ENCODE measurements at places on chromosomes 13 and 19.

- DNase-seq = no peak
Measured at GRCh38 chr19:19475849-19476828, 39.2 kb downstream of the TSSK6 start.

DNA sequence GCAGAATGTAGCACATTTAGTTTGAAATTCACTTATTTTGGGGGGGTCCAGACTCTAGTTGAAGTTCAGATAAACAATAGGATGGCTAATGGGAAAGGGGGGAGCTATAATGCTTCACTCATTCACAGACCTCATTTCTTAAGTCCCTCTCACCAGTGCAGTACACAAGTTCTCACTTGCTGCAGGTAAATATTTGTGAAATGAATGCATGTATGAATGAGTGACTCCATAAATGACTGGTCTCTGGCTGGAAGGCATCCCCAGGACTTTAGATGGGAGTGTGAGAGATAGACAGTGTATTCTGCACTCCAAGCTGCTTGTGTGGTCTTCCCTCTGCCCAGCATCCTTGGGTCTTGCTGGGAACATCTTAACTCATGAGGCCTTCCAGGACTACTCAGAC, 169.2 kb downstream of the ZIC5 start:
- DNase-seq = no peak

GRCh38 chr19:32581705-32582179, 752 bp downstream of the PDCD5 start:
- no peak for DNase-seq

DNA sequence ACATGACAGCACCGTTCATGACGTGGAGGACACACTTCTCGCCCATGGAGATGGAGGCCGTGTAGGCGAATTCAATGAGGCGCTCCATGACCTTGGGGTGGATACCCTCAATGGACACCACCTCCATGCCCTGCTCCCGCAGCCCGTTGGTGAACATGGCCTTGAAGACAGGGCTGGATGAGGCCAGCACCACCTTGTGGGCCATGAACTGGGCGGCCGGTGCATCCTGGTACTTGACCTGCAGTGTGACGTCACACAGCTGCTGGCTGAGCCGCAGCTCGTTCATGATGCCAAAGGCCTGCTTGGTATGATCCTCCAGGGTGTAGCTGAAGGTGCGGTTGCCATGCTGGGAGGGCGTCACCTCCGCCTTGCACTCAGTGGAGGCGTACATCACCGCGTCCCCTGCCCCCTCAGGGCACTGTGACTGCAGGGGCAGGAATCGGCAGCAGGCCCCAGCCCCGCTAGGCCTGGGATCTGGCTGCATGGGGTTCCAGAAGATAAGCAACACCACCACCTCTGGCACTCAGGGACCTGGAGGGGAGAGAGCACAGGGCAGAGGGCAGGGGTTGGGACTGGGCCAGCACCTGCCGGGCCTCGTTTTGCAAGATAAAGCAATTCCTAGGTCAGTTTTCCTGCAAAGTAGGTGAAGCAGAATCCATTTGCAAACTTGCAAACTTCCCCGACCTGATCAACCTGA, 3.5 kb downstream of the KEAP1 start:
- DNase-seq = no peak

DNA sequence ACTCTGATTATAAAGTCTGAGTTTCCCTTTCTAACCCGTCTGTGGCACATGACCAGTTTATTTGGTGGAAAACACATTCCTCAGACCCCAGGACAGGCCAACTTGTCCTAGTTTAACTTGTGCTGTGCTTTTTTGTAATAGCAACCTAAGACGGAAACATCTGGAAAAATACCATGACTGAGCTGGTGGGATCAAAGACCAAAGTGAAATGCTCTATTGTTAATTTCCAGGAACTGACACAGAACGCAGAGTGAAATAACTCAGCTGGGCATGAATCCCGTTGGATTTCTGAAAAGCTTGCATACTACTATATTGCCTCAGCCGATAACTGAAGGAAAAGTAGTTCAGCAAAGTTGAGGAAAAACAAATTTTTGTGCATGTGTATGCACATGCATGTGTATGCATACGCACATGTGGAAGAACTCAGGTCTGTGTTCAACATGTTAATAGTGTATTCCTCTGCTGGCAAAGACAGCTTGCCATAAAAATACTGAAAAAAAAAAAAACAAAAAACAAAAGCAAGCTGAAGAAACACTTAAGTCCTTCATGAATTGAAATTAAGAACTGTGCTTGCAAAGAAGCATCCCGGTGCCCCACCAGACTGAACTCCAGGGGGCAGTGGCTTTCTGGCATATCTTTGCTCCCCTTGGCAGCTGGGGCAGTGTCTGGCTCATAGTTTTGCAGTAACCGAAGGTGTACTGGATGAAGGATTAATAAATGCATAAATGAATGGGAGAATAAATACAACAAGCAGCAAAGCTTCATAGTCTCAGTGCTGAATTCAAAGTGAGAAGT, 187.8 kb downstream of the LHFPL6 start:
- peak; percentile 20 for DNase-seq

GRCh38 chr19:19269952-19270694, 3.0 kb downstream of the TM6SF2 start:
- DNase-seq = no peak

GRCh38 chr13:73303851-73304250, 245.0 kb downstream of the KLF5 start:
- DNase-seq = no peak

DNA sequence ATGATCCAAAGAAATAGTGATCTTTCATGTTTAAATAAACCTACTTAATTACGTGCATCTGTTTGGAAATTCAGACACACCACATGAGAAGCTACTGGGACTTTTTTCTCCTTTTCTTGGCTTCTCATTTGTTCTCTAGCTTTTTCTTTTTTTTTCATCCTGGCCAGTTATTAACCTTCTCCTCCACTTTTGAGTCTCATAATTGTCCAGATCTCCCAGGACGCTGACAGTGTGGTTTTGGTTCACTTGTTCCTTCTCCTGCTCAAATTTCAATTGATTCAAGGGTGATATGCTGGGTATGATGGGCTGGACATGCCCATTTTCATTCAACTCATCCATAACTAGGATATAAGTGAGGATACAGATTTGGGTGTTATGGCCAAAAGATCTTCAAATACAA, 152.3 kb downstream of the TM9SF2 start:
- DNase-seq = no peak

- DNase-seq = no peak
Measured at GRCh38 chr19:23315286-23315685, 65.1 kb upstream of the ZNF724 start.

- DNase-seq = no peak
Measured at GRCh38 chr13:37302686-37303085, 197.2 kb upstream of the CSNK1A1L start.

- no peak for DNase-seq
Measured at GRCh38 chr13:30496147-30496546, 30.4 kb upstream of the HMGB1 start.

DNA sequence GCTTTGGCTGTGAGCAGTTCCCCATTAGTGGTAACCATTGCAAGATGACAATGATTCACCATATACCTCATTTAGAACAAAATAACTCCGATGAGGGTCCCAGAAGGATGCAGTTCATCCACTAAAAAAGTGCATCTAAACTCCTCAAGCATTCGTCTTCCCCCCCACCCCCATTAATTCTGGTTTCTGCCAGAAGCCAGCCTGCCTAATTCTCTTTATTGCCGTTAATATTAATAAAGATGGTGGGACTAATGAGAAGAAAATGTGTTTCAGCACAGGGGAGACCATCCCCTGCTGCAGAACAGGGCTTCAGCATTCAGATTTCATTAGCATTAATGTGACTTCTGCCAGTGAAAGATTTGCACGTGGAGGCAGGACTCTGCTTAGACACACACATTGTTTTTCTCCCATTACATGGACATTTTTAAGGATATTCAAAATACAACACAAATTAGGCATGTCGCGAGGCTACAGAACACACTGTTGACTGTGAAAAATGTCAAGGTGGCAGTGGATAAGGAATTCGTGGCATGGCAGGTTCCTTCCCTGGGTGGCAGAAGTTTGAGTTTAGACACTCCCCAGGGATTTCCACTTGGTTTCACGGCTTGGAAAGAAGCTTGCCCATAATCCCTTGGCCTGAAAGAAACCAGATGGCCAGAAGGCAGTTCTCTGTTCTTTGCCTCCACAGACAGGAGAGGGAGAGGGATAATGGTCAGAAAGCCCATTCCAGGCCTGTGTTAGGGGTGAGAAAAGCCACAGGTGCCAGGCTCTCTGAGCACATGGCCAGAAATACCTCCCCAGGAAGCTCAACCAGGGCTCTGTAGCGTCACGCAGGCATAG, 236.5 kb downstream of the FOXO1 start:
- no peak for DNase-seq

- DNase-seq = no peak
Measured at GRCh38 chr19:3115916-3116602, 19.8 kb upstream of the GNA15 start.

GRCh38 chr13:49996161-49996915, 504 bp upstream of the TRIM13 start:
- DNase-seq = peak; percentile 66

- DNase-seq = no peak
Measured at GRCh38 chr13:19266979-19267378, 85.4 kb upstream of the TUBA3C start.

DNA sequence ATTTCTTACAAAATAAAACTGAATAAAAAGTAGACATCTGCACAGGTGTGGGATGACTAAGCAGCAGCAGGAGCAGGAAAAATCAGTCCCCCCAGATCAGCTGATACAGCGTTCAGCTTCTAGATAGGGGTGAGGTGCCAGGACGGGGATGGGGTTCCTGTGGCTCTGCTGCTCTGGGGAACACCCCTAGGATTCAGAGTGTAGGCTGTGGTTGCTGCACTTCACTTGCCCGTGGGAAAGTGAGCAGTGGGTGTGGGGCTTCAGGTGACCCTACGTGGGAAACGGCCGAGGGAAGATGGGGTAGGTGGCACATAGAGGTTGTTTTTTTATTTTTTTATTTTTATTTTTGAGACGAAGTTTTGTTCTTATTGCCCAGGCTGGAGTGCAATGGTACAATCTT, 3.2 kb upstream of the CXCL17 start:
- no peak for DNase-seq

DNA sequence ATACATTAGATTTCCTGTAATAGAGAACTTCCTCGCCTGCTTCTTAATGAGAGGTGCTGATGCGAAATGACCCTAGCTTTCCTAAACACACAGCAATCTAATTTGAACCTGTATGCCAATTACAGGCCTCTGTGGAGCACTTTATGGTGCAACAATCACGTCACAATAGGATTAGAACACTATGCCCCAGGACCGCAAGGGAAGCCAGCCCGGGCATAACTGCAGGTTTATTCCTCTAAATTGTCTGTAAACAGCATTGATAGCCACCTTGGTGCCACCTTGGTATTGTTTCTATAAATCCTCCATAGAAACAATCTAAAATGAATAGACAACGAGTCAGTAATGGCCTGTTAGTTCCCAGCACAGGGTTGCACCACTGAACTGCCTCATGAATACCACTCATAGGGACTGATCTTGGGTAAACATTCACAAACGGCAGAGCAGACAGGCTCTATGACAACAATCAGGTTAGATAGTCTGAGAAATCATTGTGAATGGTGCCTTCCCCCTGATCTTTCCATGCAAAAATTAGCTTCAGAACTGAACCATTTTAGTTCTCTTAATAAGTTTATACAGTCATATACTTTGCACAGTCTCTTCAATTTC, 182.5 kb upstream of the OBI1 start:
- peak; percentile 93 for DNase-seq

DNA sequence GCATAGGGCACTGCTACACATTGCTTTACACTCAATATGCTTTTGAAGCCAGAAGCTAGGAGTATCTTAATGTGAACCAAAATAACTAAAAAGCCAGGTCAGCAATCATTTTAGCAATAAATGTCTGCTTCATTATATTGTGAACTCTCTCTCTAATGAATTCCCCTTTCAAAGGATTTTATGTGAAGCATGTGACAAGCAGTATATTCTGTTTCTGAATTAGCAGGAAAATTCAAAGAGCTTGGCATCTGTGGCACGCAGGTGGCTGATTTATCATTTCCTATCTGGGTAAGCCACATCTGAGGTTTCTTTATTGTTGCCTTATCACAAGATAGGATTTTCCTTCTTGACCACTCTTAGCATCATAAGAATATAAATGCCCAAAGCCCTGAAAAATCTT, 56.8 kb upstream of the KLF12 start:
- no peak for DNase-seq

- no peak for DNase-seq
Measured at GRCh38 chr13:79988573-79988972, 352.4 kb downstream of the SPRY2 start.

GRCh38 chr19:14168259-14168972, 32.0 kb upstream of the ASF1B start:
- DNase-seq = no peak
